ENCODE measurements at places on chromosomes 3 and 15. TPM values are rescaled to one million over a fixed set of nuclear protein-coding genes. Genes with fewer than 3 reads are reported as not detected.

GRCh38 chr3:49006408-49007067, 653 bp upstream of the WDR6 start:
- DNase-seq: no peak

DNA sequence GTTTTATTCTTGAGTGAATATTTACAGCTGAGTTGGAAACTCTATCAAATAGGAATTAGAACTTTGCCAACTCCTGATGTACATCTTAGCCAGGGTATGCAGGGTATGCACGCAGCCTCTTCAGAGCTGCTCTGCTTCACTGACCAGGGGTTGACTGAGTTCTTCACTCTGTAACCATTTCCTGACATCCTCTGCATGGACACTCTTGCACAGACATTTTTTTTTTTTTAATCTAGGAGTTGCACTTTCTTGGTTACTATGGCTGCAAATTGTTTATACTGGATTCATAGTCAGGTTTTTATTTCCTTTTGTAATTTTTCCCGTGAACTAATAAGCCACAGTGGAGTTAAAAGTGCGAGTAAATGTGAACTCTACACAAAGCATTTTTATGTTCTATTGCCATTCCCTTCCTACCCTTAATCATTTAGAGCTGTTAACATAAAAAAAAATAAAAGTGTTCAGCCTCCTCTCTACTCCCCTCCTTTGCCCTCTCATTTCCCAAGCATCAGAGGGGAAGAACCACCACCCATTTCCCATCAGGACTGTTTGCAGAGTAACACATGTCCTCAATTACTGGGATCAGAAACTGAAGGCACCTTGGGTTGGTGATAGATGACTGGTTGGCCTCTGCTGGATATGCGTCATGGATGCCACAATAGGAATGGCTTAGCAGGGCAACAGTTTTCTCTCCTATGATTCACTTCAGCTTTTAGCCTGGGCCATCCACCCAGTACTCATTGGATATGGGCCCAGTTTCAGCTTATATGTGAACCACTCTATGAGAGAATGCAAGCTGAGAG, 54.0 kb downstream of the DUT start:
- DNase-seq: no peak

Gene MITF
- total RNA-seq: 5.8 TPM

DNA sequence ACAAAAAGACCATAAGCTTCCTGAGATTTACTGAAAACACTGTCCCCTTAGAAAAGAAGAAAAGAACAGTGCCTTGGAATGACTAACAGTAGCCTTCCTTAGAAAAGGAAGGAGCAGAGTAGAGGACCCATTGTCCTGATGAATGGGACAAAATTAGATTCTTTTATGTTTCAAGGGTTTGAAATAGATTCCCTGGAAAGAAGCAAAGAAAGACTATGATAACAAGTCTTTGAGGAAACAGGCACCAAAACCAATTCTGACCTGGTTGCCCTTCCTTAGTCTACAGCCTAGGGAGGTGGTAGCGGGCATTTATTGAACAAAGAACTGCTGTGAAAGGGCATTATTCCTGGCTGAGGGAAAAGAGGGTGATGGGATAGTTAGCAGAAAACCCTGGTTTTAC, 1024.8 kb downstream of the TBL1XR1 start:
- DNase-seq: no peak
